ENCODE measurements at places on chromosomes 11 and 22.

DNA sequence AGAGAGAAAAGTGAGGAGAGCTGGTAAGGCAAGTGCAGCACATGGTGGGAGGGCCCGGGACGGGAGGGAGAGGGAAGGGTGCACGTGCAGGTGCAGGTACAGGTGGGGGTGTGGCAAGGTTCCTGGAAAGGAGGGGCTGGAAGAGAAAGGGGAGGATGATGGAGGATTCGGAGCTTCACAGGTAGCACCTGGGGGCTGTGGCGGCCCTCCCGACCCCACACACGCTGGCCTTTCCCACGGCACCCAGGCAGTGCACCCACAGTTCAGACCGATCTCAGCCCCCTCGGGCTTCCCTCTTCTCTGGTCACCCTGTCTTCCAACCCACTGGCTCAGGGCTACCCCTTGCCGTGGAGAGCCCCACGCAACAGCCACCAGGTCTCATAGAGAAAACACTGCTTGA is 67.4 kb upstream of the A4GALT start:
- DNase-seq: no peak

- no peak for DNase-seq
Measured at GRCh38 chr11:10528121-10528520, 12.9 kb downstream of the RNF141 start.

- DNase-seq: peak; percentile 94
Measured at GRCh38 chr11:62539238-62539925, 7.2 kb downstream of the AHNAK start.

DNA sequence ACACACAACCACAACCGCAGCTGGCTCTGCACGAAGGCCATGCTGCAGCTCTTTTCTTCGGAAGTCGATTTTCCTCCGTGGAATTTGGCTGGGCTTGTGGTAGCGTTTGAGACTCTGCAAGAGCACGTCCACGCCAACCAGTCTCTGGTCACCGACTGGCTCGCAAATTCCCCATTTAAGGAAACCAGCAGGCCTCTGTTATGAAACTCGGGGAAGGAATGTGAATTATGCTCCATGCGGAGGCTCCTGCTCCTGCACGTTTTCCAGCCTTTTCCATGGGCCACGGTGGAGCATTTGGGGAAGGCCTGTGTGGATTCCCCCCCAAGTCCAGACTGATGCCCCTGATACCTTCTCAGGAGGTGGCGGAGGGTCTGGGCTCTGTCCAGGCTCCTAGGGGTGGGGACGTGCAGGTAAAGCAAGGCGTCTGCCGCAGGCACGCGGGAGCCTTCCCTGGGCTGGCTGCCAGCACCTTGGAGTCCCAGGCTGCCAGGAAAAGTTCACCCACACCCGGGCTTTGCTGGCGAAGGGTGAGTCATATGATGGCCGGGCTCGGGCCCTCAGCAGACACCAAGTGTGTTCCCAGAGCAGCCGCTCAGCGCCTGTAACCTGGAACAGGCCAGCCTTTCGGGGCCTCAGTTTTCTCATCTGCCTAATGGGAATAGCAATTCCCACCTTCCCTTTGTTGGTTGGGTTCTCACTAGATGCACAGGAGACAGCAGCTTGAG is 41.9 kb downstream of the LRP5 start:
- DNase-seq: peak; percentile 97

DNA sequence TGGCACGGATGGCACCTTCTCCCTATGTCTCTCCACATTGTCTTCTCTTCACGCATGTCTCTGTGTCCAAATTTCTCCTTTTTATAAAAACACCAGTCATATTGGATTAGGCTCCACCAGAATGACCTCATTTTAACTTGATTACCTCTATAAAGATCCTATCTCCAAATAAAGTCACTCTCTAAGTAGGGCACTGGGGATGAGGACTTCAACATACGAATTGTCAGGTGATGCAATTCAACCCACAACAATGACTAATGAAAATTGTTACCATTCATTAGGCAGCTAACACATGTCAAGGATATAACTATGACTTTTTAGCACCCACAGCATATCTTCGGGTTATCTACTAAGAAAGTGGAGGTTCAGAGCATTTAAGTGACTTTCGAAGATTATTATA is 55.5 kb upstream of the USP47 start:
- no peak for DNase-seq

DNA sequence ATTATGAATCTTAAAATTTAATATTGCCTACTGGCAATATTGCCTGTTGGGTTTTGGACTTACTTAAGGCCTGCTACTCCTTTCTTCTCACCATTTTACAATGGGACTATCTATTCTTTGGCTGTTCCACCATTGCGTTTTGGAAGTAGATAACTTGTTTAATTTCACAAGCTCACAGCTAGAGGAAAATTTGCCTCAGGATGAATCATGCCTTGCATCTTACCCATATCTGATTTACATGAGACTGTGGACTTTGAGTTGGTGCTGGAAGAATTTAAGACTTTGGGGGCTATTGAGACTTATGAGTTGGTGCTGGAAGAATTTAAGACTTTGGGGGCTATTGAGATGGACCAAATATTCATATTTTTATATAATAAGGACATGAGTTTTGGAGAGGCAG is 662.6 kb downstream of the METTL15 start:
- DNase-seq: no peak

- DNase-seq: peak; percentile 69
Measured at GRCh38 chr22:31876156-31876920, 68.0 kb upstream of the YWHAH start.

DNA sequence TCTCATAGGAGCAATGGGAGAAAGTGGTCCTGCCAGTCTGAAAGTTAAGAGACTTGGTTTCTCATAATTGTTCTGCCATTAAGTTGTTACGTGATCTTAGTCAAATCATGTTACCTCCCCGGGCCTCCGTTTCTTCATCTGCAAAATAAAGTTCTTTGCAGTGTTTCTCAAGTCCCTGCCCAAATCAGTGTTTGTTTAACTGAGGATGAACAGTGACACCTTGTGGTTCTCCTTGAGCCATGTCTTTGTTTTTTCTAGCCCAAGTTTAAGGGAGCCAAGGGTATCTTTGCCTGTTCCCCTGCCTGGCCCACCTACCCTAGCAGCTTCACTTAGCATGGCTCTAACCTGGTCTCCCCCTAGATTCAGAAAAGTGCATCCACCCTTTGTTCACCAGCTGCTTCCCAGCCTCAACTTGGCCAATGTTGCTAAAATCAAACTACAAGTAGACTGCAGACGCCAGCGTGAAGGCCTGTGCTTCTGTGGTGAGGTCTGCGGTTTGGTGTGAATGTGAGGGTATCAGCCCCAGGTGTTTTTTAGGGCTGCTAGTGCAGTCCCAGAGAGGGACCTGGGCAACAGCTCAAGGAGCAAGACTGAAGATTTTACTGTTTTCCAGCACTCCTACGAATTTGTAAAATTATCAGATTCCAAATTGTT is 35.5 kb downstream of the FZD4 start:
- peak; percentile 89 for DNase-seq

DNA sequence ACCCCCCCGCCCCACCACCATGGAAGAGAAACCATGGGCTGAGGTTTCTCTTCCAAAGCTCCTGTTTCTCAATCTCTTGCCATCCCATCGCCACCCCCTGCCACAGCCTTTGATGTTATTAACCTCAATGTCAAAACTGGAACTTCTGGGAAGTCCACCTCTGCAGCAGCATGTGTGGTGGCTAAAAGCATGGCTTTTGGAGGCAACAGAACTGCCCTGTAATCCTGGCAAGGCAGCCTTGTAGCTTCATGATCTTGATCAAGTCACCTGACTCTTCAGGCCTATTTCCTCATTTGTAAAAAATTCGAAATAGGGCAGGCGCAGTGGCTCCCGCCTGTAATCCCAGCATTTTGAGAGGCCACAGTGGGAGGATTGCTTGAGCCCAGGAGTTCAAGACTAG is 3.5 kb upstream of the COX8A start:
- no peak for DNase-seq

DNA sequence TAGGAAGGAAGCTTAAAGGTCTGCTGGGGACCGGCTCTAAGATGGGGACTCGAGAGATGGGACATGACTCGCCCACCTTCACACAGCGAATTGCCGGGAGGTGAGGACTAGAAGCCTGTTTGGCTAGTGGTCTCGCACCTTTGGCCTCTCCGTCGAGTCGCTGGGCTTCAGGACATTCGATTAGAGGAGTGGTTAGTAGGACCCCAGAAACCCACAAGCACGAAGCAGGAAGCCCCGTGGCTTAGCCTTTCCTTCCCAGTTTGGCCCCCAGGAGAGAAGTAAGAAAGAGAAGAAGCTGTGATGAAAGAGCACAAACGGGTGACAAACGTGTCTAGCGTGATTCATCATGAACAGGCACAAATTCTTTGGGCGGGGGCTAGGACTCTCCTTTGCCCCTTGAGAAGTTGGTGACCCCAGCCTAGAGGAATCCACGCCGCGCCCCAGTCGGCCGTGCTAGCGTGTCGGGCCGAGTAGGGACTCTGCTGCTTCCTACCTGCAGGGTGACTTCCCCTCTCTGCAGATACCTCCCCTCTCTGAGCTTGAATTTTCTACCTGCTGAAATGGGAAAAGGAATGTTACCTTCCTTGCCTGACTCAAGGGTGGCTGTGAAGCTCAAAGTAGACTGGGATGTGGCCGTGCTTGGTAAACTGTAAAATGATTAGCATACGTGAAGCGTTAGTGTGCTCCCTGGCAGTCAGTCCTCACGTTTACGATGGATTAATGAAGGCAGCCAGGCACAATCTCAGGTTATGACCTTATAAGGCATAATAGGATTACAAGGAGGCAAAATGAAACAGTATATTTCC is 1.1 kb upstream of the ADM start:
- DNase-seq: peak; percentile 41

GRCh38 chr22:19122752-19123492 is 710 bp upstream of the DGCR2 start:
- peak; percentile 9 for DNase-seq

DNA sequence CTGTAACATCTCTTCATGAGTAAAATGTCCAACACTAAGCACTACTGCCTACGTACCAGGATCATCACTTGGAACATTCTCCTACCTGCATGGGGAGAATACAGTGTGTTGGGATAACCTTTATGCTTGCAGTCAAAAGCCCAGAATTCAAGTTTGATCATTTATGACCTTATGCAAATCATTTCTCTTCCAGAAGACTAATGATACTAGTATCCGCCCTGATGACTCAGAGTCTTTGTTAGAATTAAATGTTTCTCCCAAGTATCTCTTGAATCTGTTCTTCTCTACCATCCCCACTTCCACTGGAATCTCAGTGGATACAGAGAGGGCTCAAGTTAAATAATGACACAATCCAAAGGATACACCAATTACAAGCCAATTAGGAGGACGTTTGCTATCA is 12.4 kb downstream of the MAJIN start:
- DNase-seq: no peak

- DNase-seq: no peak
Measured at GRCh38 chr22:18152519-18152918, 2.5 kb downstream of the USP18 start.

DNA sequence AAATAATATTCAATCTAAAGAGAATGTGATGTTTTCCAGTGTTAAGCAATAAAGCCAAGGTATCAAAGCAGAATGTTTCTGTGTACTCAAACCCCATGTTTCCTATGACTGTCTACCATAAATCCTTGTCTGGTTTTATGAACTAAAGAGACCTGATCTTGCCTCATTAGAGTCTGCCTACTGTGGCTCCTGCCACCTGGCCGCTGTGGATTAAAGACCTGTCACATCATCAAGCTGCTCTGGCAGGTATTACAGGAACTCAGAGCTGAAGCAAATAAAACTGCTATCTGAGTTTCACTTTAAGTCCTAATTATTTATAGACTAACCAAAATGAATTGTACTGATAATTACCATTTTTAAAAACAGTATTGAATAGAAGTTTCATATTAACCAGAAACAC is 207.8 kb upstream of the CCDC90B start:
- DNase-seq: no peak

GRCh38 chr11:43268786-43269185 is 43.0 kb upstream of the API5 start:
- no peak for DNase-seq

DNA sequence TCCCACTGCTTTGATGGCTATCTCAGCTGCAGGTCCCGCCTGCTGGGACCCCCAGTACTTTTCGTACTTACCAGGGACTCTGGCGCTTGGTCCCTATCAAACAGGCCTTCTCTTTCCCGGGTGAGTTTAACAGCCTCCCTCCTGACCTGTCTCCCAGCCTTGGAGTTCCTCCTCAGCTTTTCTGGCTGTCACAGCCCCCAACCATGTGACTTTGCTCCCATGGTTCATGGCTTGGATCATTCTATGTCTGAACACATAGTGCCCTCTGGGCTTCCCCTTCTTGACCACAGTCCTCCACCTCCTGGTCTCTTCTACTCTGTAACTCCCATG is 56.9 kb downstream of the PARVA start:
- DNase-seq: no peak

DNA sequence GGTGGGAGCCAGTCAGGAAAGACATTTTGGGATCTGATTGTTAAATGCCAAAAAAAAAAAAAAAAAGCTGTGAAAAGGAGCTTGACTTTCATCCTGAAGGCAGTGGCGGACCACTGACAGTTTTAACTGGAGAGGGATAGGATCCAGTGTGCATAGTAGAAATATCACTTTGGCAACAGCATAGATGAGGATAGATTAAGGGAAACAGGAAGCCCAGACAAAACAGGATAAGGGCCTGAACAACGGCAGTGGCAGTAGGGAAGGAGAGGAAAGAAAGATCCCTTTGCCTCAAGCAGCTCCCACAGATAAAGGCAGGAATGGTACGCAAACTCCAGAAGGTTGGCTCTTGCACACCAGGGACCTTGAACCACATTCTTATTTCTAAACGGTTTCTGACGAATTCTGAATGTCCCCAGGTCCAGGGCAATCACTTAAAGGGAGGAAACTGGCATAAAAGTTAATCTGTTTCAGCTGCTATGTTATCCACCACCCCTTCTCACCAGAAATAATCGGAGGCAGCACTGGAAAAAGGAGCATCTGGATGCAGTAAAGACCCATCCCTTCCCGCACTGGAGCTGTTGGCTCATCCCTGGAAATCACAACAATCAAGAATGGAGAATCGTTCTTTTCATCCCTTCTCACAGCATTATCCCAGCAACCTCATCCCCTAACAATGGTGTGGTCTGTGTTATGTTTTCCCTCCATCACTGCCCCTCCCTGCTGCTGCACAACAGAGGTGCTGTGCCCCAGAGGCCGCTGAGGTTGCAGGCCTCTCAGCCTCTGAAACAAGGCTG is 99.1 kb downstream of the GAB2 start:
- DNase-seq: peak; percentile 47

DNA sequence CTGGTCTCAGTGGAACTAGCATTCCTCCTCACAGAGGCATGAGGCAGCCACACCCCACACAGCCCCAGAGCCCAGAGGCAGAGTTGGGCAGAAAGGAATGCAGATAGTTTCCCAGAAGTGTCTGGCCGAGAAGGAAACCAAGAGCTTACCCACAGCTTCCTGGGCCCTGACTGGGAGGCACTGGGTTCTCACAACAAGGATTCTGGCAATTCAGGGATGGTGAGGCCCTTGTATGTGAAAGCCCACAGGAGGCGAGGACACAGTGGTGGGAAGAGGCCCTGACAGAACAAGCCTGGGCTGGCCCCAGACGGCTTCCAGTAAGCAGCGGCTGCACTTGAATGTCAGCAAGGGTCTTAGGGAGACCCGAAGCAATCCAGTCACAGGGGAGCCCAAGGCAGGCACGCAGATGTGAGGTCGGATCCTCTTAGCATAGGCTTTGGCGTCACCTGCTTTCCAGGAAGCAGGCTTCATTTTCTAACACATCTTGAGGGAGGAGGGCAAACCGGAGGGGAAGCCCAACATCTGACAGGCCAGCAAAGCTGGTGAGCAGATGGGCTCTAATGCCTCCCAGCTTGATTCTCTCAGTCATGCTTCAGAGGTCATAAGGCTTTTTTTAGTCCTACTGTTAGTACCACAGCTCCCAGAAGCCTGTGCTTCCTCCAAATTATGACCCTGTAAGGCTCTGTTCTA is 78.3 kb upstream of the AKIP1 start:
- peak; percentile 76 for DNase-seq

GRCh38 chr22:50317178-50317577 is 9.6 kb downstream of the DENND6B start:
- no peak for DNase-seq
